ENCODE measurements at places on chromosomes 7 and 10. TPM values are rescaled to one million over a fixed set of nuclear protein-coding genes. Genes with fewer than 3 reads are reported as not detected.

Gene CDK13
- 36.9 TPM for total RNA-seq

Gene EVX1
- total RNA-seq, result not detected

Gene CALHM3
- not detected for total RNA-seq

Gene SMARCD3
- total RNA-seq, result 58.6 TPM

Gene ZNF398
- 11.6 TPM for total RNA-seq

Gene CNNM1
- 2.2 TPM for total RNA-seq

Gene A1CF
- total RNA-seq, result not detected

Gene FAM241B
- not detected for total RNA-seq

Gene SYCE1
- total RNA-seq, result not detected

Gene LEP
- total RNA-seq, result 1.7 TPM

Gene CDHR1
- 0.26 TPM for total RNA-seq

Measured in pericardium fibroblast (primary cell).